A549 (cell line): ENCODE measurements at places on chromosomes 12 and 14.

DNA sequence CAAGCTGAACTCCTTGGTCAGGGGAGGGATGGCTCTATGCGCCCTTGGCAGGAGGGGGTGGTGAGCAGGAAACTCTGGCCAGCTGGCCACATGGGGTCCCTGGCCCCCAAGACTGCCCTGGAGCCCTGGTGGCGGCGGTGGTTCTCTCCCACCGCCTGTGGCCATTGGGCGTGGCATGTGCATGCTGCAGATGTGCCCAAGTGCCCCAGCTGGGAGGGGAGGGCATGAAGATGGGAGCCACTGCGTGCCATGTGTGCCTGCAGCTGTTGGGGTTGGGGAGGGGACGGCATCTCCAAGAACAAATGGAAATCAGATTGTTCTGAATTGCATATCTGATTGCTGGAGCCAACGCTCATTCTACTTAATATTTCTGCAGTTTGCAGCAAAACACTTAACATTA lies 115.7 kb upstream of the IGF1 start:
- no peak for DNase-seq

DNA sequence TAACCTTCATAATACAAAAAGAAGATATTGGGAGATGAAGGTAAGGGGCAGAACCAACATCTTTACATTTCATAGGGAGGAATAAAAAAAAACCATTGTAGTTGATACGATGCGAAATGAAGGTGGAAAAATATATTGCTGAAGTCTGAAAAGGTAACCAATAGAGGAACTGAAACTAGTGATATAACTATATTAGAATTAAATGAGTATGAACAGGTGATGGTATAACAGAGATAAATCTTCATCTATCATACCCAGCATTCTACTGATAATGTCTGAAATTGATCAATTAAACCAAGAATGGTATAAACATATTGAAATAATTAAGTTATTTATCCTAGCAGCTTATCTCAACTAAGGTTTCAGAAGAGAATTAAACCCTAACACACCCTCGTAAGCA lies 332.1 kb downstream of the NELL2 start:
- no peak for DNase-seq

GRCh38 chr14:67569011-67569650 lies 30.9 kb downstream of the PIGH start:
- DNase-seq = no peak

DNA sequence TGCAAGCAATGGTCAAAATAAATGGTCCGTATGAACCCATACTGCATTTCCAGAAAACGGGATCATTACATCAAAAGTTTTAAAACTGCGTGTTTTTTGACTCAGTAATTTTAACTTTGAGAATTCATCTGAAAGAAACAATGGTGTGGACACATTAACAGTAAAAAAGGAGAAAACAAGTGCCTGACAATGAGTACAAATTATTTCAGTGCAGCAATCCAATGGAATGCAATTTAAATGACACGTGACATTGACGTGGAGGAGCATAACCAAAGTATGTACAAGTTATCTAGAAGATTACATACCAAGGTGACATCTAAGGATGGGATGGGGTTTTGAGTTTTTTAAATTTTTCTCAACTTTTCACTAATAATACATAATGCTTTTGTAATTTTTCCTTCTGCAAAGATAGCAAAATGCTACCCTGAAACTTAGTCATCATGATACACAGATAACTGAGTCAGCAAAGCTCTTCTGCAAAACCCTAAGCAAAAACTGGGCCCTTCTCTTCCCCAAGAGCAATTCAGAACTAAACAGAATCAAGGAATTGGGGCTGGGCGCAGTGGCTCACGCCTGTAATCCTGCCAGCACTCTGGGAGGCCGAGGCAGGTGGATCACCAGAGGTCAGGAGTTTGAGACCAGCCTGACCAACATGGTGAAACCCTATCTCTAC lies 20.4 kb downstream of the HNRNPC start:
- no peak for DNase-seq

DNA sequence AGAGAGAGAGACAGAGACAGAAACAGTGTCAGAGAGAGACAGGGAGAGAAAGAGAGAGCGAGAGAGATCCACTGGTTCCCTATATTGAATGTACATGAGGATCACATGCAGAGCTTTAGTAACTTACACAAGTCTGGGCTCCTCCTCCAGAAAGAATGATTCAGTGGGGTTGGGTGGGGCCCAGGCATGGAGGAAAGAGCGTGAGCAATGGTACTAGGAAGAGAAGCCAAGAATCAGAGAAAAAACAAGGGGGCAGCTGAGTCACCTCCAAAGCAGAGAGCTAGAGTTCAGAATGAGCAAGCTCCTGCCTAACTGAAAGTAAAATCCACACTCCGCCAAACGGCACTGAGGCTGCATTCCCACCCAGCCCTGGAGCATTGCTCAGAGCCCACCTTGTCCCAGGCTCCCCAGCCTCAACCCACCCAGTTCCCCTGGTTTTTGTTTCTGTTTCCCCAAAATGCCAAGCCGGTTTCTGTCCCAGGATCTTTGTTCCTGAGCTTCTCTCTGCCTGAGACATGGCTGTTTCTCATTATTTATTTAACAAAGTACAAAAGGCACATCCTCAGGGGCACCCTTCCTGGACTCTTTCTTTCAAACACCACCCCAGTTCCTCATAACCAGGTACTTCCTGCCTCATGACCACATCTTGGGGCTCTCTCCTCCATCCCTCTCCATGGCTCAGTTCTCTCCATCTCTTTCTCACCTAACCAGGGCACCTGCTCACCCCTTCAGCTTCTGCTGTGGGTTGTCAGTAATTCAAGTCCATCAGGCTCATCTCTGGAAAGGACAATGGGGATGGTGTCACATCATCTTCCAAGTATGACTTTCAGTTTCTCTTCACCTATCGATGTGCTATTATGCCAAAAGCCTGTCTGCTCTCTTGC lies 670.3 kb upstream of the TBX3 start:
- peak; percentile 85 for DNase-seq

- DNase-seq = no peak
Observed at GRCh38 chr12:66627270-66627987, 51.4 kb downstream of the GRIP1 start.

- DNase-seq = no peak
Observed at GRCh38 chr12:71075743-71076142, 82.1 kb downstream of the TSPAN8 start.

GRCh38 chr14:77119851-77120250 lies 21.7 kb downstream of the ZDHHC22 start:
- DNase-seq = no peak

- no peak for DNase-seq
Observed at GRCh38 chr14:68241862-68242487, 422.4 kb downstream of the RAD51B start.

DNA sequence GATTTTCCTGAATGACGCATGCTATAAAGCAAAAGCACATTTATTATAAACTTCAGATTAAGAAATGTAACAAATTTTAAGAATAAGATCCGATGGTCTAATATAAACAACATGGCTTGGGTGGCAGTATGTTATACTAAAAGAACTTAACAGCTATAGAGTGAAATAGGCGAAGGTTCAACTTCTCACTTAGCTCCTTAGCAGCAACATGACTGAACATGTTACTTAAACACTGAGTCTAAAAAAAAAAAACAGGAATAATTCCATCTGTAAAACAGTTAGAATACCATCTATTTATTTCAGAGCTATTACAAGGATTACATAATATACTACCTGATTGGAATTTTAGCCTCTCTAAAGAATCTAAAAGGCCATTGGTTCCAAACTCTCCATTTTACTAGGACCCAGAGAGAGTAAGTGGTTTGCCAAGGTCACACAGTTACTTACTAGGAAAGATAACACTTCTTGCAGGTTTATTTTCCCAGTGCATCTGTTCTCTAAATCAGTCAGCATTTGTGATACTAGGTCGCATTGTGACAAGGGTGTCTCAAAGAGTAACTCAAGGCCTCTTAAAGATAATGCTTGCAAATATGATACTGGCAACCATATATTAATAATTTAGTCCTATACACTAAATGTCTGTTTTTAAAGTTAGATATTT lies 14.8 kb downstream of the OSBPL8 start:
- no peak for DNase-seq

DNA sequence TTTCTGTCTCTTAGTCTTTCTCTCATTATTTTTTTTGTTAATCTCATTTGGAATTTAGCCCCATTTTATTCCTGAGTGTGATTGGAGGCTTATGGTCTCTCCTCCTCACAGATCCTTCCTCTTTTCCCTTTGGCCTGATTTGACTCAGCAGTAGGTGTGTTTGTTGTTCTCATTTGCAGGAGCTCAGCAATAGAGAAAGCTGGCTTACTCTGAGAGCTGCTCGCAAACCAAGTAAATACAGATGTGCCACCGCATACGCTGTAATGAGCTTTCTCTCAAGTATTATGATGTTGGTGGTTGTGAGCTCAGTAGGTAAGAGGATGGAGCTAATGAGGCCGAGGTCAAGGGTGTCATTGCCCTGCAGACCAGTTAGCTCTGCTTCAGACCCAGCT lies 206.5 kb downstream of the ETV6 start:
- DNase-seq = no peak

DNA sequence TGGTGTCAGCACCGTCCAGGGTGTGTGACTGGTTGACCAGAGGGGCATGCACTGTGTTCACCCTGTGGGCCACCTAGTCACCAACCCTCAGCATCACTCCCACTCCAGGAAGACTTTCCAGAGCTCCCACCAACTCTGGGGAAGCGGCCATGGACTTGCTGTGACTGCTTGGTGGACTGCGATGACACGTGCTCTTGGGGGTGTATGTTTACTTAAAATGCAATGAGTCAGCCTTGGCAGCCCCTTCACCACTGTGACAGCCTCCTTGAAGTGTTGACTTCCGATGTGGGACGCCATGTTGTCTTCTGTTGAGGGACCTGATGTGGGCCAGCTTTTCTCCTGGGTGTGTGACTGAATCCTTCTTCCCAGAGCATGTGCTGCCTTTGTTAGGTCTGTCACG lies 151.1 kb upstream of the RTL1 start:
- DNase-seq = no peak

DNA sequence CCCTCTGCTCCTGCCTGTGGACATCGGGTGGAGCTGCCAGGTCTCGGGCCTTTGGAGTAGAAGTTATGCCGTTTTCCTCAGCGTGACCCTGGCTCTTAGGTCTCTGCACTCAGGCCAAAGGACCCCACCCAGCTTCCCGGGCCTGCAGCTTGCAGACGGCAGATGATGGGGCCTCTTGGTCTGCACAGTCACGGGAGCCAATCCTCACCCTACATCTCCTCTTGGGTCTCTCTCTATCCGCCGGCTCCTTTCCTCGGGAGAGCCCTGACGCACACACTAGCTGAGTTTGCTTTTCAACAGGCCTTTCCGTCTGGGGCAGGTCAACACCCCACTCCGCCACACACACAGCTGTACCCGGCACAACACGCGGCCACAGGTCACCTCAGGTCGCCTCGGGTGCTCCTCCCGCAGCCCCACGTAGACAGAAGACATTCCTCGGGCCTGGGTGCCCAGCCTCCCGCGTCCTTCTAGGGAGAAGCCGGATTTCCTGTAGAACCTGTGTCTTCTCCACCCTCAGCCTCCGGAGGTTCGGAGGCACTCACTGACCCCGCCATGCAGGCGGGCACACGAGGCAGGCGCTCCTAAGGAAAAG lies 9.9 kb downstream of the GALNT9 start:
- no peak for DNase-seq

DNA sequence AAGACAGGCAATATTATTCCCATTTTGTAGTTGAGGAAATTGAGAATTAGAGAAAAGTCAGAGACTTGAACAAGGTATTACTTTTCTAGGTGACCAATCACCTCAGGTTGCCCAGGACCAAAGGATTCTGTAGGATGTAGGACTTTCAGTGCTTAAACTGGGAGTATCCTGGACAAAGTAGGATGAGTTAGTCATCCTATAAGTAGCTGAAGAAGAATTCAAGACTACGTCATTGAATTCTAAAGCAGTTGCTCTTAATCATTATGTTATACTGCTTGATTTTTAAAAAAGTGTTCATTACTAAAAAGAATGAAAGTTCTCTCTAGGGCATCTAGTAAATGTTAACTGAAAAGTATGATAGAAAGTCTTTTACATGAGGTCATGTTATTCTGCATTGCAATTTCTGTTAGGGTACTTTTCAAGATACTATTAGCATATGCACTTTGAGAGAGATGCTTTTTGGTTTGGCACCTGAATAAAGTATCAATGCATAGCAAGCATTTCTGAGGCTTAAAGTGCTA lies 101.7 kb downstream of the RTN1 start:
- no peak for DNase-seq

DNA sequence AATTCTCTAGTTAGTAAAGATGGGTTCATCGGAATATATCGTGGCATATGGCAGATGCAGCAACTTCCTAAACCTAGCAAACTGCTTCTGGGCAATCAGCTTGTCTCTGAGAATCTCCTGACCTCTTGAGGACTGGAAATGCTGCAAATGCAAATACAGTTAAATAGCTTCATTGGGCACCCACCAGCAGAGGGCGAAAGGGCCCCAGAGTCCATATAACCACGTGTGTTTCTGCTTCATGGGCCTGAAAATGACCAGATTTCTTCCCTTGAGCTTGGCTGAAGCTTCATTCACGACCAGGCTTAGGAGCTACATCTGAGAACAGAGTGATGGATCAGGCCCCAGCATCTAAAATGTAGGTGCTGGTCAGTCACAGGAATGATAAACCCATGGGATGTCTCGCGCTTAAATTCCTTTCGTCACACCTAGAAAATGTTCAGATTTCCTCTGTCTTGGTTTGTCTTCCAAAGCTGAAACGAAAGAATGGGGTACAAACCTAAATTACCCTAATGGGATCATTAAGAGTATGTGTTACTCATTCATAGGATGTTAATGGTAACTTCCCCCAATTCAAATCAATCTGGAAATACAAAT lies 1482.5 kb upstream of the TMEM132C start:
- peak; percentile 8 for DNase-seq

- no peak for DNase-seq
Observed at GRCh38 chr12:50419112-50419909, 18.6 kb downstream of the LARP4 start.

- DNase-seq = peak; percentile 25
Observed at GRCh38 chr12:116855744-116856470, 25.3 kb downstream of the HRK start.

DNA sequence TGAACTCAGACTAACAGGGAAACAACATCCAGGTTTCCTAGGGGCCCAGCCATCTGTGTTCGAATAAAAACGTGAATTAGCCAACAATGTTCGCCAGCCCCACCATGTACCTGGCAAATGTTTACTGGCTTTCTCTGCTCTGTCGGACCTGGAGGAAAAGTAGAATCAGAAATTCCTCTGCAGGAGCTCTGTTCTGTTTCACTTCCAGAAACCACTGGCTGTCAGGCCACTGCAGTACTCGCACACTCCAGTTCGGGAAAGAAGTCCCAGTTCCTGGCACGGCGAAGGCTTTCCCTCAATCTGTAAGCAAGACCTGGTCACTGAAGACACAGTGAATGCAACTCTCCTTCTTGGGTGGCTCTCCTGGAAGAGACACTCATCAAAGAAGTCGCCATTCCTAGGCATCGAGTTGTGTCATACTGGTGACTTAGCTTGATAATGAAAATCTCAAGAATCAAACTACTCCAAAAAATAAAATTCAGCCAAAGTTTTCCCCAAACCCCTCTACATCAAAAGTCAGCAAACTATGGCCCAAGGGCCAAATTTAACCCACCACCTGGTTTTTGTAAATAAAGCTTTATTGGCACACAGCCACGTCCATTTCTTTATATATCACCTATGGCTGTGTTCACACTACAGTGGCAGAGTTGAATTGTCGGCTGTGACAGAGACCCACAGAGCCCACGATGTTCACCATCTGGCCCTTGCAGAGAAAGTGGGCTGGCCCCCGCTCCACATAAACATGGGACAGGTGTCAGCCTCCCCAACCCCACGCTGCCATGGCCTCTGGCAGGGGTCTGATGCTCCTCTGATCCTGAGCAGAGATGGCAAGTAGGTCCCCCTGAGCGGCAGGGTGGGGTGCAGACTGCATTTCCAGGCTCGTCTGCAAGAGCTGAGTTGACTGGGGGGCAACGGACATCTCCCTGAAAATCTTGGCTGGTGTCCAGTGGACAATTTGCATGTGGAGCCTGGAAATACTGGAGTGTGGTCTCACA lies 189.2 kb upstream of the DIO3 start:
- no peak for DNase-seq
